Caco-2 (cell line): ENCODE measurements at places on chromosomes 5 and 9. TPM values are rescaled to one million over a fixed set of nuclear protein-coding genes. Genes with fewer than 3 reads are reported as not detected.
A peak's percentile ranks its signal among the peaks of the same experiment; 100 is the strongest.

CSNK1A1 gene
- total RNA-seq, result 252 and 264 TPM in 2 replicates

CNOT8 gene
- total RNA-seq, result 38.1 and 41.2 TPM in 2 replicates

SPINK4 gene
- total RNA-seq, result 0.97 and 2.1 TPM in 2 replicates

DNA sequence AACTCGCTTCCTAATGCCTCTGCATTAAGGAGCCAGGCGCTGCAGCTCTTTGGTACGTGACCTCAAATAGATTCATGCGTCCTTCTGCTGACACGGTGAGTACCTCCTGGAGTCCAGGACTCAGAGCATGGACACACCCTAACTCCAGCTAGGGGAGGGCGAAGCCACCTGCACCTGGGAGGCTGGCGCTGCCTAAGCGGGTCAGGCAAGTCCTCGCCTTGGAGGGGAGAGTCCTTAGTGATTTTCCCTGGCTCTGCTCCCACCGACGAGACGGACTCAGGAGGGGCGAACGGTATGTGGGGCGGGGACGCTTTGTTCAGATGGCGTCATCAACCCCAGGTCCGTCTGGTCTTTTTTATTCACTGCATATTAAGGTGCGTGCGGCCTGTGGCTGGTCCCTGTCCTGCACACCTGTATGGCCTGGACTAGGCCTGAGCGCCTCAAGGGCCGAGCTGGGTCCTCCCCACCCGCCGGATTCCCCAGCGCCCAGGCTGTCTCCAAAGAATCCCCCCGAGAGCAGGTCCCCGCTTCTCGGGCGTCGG lies 50.3 kb downstream of the NSUN2 start:
- peak; percentile 9 for DNase-seq
